D341Med (cell line): ENCODE measurements at places on chromosomes 11 and 22.

GRCh38 chr11:73538381-73538872, 59.5 kb downstream of the FAM168A start:
- DNase-seq = no peak

DNA sequence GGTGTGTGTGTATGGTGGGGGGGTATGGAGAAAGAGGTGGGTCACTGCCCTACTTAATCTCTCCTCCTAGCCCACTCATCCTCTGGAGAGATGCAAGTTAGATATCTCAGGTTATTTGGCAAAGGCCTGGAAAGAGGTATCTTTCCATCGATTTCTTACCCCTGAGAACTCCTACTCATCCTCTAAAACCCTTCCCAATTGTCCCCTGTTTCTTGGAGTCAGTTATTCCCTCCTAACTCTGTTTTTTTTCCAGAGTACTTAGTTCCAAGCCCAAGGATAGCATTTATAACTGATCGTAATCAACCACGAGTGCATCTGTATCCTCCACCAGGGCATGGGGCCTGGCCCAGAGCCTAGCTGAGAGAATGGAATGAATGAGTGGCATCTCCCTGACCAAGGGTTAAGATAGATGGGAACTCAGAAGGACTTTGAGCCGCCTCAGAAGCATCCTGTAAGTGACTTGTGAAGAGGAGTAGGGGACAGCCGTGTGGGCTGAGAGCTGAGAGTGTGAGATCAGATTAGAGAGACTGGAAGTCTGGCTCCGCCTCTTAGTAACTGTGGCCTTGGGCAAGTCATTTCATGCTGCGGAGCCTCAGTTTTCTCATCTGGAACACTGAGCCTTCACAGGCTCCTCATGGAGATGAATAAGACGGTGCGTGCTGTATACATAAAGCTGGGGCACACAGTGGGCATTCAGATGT, 16.2 kb downstream of the CD6 start:
- DNase-seq = no peak

- no peak for DNase-seq
Observed at GRCh38 chr22:49377306-49377705, 450.4 kb downstream of the BRD1 start.

DNA sequence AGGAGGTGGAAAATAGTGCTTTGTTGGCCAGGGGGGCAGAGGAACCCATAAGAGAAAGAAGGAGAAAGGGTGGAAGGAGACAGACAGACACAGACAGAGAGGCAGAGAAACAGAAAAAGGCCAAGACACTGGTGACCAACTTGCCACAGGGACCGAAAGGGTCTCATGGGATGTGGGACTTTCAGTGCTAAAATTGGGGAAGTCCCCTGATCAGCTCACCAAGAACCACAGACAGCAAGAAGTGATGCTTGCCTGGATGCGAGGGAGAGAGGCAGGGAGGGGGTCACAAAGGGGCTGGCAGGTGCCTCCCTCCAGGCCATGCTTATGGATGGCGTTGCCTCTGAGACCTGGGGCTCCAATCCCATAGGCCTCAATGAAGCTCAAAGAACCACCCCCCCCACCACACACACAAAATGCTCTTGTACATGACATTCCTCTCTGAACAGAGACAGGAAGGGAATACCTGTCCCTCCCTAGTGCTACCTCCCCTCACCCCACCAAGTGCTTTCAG, 413.4 kb downstream of the MN1 start:
- no peak for DNase-seq

- DNase-seq = peak; percentile 22
Observed at GRCh38 chr11:64207256-64208085, 950 bp downstream of the FERMT3 start.

- DNase-seq = peak; percentile 22
Observed at GRCh38 chr22:48750826-48751440, 1076.7 kb downstream of the BRD1 start.

DNA sequence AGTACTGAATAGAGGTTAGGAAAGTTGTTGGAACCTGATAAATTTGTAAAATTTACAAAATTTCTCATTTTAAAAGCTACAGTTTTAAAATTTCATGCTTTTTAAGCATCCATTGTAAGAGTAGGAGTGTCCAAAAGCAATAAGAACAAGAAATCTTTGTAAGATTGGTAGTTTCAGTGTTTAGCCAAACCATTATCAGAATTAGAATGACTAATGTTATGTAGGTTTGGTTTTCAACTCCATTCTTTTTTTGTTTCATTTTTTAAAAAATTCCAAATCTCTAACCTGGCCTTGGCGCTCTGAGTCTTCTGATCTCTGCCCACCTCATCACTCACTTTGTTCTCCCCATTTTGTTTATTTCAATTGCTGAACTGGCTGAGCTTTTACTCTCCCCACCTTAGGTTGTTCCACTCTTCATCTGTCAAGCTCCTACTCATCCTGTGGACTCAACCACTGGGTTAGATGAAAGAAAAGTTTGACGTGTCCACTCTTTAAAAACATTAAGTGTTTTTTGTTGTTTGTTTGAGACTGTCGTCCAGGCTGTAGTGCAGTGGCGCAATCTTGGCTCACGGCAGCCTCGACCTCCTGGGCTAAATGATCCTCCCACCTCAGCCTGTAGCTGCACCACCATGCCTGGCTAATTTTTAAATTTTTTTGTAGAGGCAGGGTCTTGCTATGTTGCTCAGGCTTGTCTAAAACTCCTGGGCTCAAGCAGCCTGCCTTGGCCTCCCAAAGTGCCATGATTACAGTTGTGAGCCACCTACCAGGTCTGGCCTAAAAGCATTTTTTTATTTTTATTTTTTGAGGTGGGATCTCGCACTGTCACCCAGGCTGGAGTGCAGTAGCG, 14.0 kb downstream of the EP300 start:
- no peak for DNase-seq

DNA sequence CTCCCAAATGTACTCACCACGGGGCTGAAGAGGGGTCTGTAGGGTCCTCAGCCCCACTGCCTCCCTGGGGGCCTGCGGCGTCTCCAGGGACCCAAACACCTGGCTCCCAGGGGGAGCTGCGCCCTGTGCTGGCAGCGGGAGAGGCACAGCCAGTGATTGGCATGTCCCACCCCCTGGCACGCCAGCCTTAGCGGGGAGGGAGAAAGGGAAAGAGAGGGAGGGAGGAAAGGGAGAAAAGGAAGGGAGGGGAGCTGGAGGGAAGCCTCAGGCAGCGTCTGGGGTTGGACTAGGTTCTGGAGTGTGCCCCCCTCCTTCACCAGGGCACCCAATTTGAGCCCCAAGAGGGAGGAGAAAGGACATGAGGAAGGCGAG, at the start of gene CHRM1:
TSS of gene CHRM1 (minus strand) at position 163 of the 372 bp plus-strand sequence. CDS start 10,263 bp downstream, outside the sequence.
- no peak for DNase-seq

DNA sequence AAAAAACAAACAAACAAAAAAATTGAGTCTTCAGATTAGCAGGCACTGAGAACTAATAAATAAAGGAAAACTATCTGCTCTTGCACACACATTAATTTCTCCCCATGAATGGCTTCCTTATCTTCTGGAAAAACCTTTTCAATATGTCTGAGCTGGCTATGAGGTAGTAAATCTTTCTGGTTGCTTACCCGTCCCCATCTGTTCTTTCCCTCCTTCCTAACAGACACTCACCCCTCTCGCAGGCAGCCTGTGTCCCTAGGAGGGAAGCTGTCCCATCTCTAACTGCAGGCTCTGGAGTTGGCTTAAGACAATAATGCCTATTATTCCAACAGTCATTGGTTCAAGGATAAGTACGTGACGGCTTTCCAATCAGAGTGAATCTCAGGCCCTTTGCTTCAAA, 8.2 kb upstream of the SCUBE2 start:
- no peak for DNase-seq
